Tracheal epithelial cell (primary cell): ENCODE measurements at places on chromosomes 7 and 10. TPM values are rescaled to one million over a fixed set of nuclear protein-coding genes. Genes with fewer than 3 reads are reported as not detected.

Gene CALCR
- not detected in 2 replicates for total RNA-seq

Gene TAS2R3
- 1.4 and 1.5 TPM in 2 replicates for total RNA-seq

Gene GRM3
- not detected in 2 replicates for total RNA-seq

Gene SNX13
- 36.9 and 42.6 TPM in 2 replicates for total RNA-seq

Gene ZNF775
- 3.4 and 3.8 TPM in 2 replicates for total RNA-seq

Gene DRGX
- not detected in 2 replicates for total RNA-seq

Gene CTTNBP2
- total RNA-seq, result 0.72 and 1.1 TPM in 2 replicates

Gene VAX1
- not detected in 2 replicates for total RNA-seq

Gene RNF133
- total RNA-seq, result not detected in 2 replicates

Gene GDF2
- not detected in 2 replicates for total RNA-seq

Gene BTBD16
- not detected in 2 replicates for total RNA-seq

Gene PCLO
- total RNA-seq, result 0.48 and 2.6 TPM in 2 replicates
